ENCODE measurements at places on chromosomes 2 and 18. TPM values are rescaled to one million over a fixed set of nuclear protein-coding genes. Genes with fewer than 3 reads are reported as not detected.

- DNase-seq = no peak
Measured at GRCh38 chr2:63658176-63658968, 69.6 kb downstream of the MDH1 start.

DNA sequence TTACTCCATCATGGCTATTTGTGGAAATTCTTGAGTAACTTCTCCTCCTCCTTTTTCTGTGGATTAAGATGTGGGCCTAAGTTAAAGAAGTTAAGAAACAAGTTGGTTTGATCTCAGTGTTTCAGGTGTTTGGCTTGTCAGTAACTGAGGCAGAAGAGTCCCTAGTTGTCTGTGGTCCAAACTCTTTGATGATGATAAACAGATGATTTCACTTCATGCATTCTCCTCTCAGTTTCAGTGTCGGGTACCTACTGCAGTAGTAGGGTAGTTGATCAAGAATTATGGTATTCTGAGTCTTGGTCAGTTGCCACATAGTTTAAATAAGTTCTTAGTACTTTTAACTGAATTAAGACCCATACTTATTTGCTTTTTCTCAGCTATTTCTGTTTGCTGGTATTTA lies 85.6 kb downstream of the NCOA1 start:
- no peak for DNase-seq

GRCh38 chr2:127859712-127860085 lies 1.7 kb upstream of the POLR2D start:
- peak; percentile 79 for DNase-seq

The ZBTB7C gene
- 14.5 TPM for total RNA-seq

- no peak for DNase-seq
Measured at GRCh38 chr2:85697096-85697495, 2.9 kb downstream of the GNLY start.

The FBXO15 gene
- not detected for total RNA-seq

The FBXO36 gene
- total RNA-seq = 2.7 TPM

DNA sequence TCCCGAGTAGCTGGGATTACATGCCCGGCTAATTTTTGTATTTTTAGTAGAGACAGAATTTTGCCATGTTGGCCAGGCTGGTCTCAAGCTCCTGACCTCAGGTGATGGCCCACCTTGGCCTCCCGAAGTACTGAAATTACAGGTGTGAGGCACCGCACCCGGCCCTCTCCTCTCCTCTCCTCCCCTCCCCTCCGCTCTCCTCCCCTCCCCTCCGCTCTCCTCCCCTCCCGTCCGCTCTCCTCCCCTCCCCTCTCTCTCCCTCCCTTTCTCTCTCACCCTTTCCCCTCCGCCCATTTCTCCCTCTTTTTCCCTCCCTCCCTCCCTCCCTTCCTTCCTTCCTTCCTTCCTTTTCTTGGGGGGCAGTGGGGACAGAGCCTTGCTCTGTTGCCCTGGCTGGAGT lies 28.4 kb downstream of the CD8B start:
- DNase-seq = no peak

GRCh38 chr2:137747509-137747908 lies 216.8 kb upstream of the HNMT start:
- DNase-seq = no peak

The NPAS2 gene
- total RNA-seq = 95.1 TPM

GRCh38 chr2:11097038-11097720 lies 58.1 kb upstream of the SLC66A3 start:
- DNase-seq = no peak

DNA sequence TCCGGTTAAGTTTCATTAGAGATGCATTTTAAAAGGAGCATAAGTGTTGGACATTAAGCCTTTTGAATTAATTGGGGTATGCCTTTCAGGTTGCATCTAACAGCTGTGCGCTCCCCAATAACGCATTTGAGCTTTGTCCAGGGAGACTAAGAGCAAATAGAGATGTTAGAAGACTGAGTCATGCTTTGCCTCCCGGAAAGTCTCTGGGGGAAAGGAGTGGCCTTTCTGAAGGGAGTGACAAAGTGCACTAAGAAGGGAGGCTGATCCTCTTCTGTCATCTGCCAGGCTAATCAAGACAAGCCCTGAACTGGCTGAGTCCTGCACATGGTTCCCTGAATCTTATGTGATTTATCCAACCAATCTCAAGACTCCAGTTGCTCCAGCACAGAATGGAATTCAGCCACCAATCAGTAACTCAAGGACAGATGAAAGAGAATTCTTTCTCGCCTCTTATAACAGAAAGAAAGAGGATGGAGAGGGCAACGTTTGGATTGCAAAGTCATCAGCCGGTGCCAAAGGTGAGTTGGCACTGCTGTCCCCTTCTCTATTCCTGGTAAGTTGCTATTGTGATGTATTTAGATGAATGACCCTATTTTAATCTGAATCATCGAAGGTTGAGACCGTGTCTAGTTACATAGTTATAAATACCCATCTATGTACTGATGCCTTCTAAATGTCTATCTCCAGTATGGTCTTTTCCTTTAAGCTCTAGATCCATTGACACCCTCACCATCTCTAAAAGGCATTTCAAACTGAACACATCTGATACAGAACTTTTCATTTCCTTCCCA lies 12.1 kb downstream of the TTL start:
- DNase-seq = no peak

The CLEC4F gene
- total RNA-seq = 32.2 TPM

The SRD5A2 gene
- not detected for total RNA-seq

The WNT10A gene
- total RNA-seq = 2.5 TPM

DNA sequence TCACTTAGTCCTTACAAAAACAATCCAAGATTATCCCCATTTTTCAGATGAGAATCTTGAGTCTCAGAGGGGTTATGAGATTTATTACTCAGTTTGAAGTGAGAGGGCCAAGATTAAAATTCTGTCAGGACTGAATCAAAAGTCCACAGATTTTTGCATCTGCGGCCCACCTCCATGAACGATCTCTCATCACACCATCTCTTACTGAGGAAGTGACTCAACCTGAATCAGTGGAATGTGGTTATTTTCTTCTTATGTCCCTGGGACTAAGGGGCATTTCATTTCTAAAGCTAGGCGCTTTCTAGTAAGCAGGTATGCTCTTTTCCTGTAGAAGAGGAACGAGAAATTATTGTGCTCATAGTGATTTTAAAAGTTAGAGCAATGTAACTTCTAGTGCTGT lies 360.3 kb upstream of the SPHKAP start:
- DNase-seq = no peak

GRCh38 chr2:9113916-9114315 lies 92.7 kb upstream of the ASAP2 start:
- no peak for DNase-seq

DNA sequence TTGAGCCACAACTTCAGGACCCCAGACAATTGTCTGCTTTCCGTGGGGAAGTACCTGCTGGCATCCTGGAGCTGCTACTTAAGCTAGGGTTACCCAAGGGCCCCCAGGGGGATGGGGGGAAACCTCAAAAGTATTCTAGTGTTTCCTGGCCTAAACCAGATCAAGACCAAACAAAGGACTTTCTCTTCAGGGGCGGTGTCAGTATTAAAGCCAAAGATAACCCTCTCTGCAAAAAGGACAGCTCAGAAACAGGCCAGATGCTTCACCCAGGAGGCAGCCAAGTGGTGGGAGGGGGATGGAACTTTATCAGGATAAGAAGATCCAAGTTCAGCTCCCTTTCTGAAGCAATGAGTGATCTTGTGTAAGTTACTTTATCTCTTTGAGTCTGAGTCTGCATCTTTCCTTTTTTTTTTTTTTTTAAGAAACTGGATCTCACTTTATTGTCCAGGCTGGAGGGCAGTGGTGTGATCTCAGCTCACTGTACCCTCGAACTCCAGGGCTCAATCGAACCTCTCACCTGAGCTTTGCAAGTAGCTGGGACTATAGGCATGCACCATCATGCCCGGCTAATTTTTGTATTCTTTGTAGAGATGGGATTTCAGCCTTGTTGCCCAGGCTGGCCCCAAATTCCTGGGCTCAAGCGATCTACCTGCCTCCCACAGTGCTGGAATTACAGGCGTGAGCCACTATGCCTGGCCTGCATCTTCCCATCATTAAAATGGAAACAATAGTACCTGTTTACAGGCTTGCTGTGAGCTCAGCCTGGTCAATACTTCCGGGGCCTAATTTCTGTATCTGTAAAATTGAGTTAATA lies 151.8 kb upstream of the PTPRM start:
- no peak for DNase-seq

The EFR3B gene
- 1.2 TPM for total RNA-seq

The NGEF gene
- total RNA-seq = 116 TPM

- DNase-seq = no peak
Measured at GRCh38 chr18:25282896-25283703, 68.9 kb downstream of the ZNF521 start.

DNA sequence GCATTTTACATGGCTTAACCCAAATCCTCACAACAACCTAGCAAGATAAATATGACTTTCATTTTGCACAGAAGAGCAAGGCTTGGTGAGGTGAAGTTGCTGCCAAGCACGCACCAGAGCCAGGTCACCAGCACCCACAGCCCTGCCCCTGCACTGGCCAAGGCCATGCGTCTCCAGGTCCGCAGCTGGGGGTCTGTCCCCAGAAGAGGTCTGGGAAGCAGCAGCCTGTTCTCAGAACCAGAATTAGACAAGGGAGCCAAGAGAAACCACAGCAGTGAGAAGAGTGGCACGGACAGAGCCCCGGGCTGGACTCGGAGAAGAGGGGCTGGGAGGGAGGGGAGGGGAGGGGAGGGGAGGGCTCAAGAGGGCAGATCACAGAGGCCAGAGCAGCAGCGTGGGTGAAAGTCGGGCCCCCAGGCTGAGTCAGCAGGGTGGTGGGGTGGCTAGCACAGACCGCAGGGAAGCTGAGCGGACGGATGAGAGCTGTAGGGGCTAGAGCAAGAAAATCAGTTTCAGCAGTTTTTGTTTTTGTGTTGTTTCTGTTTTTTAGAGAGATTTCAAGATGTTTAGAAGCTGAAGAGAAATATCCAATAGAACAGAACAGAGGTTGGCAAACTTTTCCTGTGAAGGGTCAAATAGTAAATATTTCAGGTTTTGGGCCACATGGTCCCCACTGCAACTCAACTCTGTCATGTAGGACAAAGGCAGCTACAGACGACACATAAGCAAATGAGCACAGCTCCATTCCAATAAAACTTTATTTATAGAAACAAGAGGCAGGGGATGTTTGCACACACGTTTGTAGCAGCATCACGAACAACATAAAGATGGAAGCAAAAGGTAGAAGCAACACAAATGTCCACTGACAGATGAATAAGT lies 7.4 kb upstream of the MTERF4 start:
- no peak for DNase-seq

GRCh38 chr2:141037361-141037760 lies 1093.5 kb downstream of the LRP1B start:
- no peak for DNase-seq

The GPR35 gene
- total RNA-seq = 61.1 TPM

The DSC3 gene
- 0.70 TPM for total RNA-seq

The CD8B2 gene
- total RNA-seq = 5.0 TPM

DNA sequence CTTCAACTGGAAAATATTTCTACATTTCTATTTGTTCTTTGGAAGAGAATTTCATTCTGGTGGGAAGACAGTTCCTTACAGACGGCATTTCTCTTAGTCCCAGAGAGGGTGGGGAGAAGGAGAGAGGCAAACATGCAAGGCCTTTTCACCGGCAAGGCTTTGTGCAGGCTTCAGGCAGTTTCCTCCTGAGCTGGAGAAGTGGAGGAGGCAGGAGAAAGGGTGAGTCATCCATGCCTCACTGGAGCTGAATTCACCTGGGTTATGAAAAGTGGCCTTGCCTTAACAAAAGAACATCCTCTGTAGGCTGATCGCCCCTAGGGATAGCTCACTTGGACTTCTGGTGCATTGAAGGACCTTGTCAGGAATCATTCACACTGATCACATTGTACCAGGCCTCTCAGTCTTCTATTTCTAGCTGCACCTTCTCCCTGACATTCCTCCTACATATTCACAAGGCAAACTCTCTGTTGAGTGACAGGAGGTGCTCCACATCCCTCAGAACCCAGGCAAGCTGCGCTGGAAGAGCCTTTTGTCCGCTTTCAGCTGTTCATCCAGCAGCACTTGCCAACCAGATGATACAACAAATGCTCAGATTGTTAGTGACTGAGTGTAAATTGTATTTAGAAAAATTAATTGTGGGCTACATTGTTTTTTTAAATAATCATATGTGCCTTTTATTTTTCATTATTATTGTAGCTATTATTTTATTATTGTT lies 796.1 kb downstream of the DCDC2C start:
- no peak for DNase-seq

GRCh38 chr2:126982935-126983334 lies 84.2 kb downstream of the TEX51 start:
- DNase-seq = no peak

DNA sequence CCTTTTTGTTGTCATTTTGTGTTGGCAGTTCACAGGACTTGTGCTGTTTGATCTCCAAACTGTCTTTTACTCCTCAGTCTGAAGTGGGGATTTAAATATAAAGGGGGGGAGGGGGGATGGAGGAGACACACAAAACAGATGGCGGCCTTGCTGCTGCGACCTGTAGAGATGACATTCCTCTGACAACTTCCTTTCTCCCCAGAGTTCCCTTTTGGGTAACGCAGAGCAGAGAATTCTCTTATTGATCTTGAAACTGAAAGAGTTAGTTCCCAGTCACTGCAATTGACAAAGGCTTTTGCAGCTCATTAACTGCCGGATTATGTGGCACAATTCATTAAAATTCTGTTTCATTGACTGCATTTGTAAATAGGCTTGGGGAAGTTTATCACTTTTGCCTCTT lies 279.3 kb downstream of the TSN start:
- DNase-seq = no peak

The SERPINB7 gene
- total RNA-seq = not detected

- DNase-seq = peak; percentile 54
Measured at GRCh38 chr18:32771871-32772580, 797 bp downstream of the KLHL14 start.

DNA sequence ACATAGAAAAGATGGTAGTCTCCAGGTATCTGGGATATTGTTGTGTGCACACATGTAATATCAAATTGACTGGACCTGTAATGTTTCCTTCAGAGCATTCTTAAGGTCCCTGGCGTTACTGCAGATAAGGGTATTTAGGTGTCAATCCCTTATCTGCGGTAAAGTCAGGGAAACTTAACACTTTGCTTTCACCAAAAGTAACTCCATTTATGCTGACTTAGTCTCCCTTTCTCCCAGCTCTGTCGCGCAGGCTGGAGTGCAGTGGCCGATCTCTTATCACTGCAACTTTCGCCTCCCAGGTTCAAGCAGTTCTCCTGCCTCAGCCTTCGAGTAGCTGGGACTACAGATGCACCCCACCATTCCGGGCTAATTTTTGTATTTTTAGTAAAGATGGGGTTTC lies 1.8 kb downstream of the CNNM3 start:
- no peak for DNase-seq

The EDAR gene
- total RNA-seq = 0.38 TPM

The HOXD13 gene
- not detected for total RNA-seq

- DNase-seq = peak; percentile 51
Measured at GRCh38 chr2:128374001-128374710, 55.5 kb upstream of the HS6ST1 start.

- no peak for DNase-seq
Measured at GRCh38 chr18:22314001-22314400, 103.7 kb downstream of the CTAGE1 start.

GRCh38 chr18:36525913-36526312 lies 228.4 kb downstream of the FHOD3 start:
- no peak for DNase-seq

GRCh38 chr2:73292906-73293533 lies 328 bp downstream of the EGR4 start:
- DNase-seq = no peak
